ENCODE measurements at places on chromosomes 12 and 14. TPM values are rescaled to one million over a fixed set of nuclear protein-coding genes. Genes with fewer than 3 reads are reported as not detected.

Gene KRT73
- polyA plus RNA-seq = not detected

Gene DEGS2
- polyA plus RNA-seq = 0.14 TPM

Gene RNU4-1
- not detected for polyA plus RNA-seq

Gene TAS2R46
- 0.22 TPM for polyA plus RNA-seq
